ENCODE measurements at places on chromosomes 11 and 22. TPM values are rescaled to one million over a fixed set of nuclear protein-coding genes. Genes with fewer than 3 reads are reported as not detected.

- H3K4me3 ChIP-seq: no peak overlapping the region
- H3K4me1 ChIP-seq: no peaks in the 10 kb centered on the region
- no peak overlapping the region for H3K27ac ChIP-seq
- no peak for DNase-seq
Observed at GRCh38 chr22:39765046-39765445, 128.5 kb downstream of the ENTHD1 start.

The GGTLC2 gene
- not detected for total RNA-seq

The SAA1 gene
- 68.8 TPM for total RNA-seq

GRCh38 chr11:68036717-68037239 lies 2.0 kb upstream of the TCIRG1 start:
- H3K27me3 ChIP-seq: no peaks in the 10 kb centered on the region
- peak overlapping the region; percentile 90 for H3K27ac ChIP-seq
- peaks cover 27% of the 10 kb centered on the region for H3K36me3 ChIP-seq
- H3K4me1 ChIP-seq: peaks cover 53% of the 10 kb centered on the region

The FUT4 gene
- 5.6 TPM for total RNA-seq

GRCh38 chr11:10838083-10838482 lies 19.8 kb downstream of the ZBED5 start:
- H3K36me3 ChIP-seq: no peaks in the 10 kb centered on the region
- no peaks in the 10 kb centered on the region for H3K27me3 ChIP-seq
- H3K4me3 ChIP-seq: no peak overlapping the region
- H3K27ac ChIP-seq: no peak overlapping the region

GRCh38 chr11:28043930-28044709 lies 63.8 kb downstream of the KIF18A start:
- DNase-seq: no peak
- H3K27ac ChIP-seq: no peak overlapping the region
- H3K4me3 ChIP-seq: no peak overlapping the region
- no peaks in the 10 kb centered on the region for H3K36me3 ChIP-seq

DNA sequence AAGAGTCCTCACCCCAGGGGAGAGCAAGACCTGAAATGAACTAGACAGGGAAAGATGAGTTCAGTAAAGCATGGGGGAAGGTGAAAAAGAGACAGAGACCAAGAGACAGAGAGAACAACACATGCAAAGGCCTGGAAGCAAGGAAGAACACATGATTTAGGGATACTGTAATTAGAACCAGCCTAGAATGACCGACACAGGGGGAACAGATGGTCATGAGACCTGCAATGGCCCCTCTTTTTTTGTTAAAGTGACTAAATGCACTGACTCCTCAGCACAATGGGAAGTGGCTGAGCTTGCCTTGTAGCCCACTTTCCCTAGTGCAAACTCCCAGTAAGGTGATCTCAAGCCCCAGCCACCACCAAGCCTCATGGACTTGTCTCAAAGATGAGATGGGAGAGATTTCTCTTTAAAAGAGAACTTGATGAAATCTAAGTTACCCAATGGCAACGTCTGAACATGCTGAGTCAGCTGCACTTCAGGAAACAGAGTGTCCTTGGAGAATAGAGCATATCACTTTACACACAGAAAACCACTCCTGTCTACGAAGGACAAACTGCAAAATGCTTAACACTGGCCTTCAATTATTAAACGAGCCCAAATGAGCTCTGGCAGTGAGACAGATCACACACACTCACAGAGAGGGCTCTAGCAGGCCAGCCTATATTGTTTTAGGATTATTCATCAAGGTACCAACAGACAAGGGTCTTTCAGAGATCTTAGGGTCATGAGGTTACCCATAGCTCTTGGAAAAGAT lies 91.0 kb downstream of the SERGEF start:
- no peaks in the 10 kb centered on the region for H3K4me1 ChIP-seq
- no peaks in the 10 kb centered on the region for H3K36me3 ChIP-seq
- no peaks in the 10 kb centered on the region for H3K27me3 ChIP-seq
- H3K4me3 ChIP-seq: no peak overlapping the region
- H3K27ac ChIP-seq: no peak overlapping the region

GRCh38 chr11:76162336-76163288 lies 43.7 kb downstream of the WNT11 start:
- no peak overlapping the region for H3K27ac ChIP-seq
- H3K27me3 ChIP-seq: no peaks in the 10 kb centered on the region
- no peak for DNase-seq
- H3K4me3 ChIP-seq: no peak overlapping the region
- H3K4me1 ChIP-seq: no peaks in the 10 kb centered on the region

DNA sequence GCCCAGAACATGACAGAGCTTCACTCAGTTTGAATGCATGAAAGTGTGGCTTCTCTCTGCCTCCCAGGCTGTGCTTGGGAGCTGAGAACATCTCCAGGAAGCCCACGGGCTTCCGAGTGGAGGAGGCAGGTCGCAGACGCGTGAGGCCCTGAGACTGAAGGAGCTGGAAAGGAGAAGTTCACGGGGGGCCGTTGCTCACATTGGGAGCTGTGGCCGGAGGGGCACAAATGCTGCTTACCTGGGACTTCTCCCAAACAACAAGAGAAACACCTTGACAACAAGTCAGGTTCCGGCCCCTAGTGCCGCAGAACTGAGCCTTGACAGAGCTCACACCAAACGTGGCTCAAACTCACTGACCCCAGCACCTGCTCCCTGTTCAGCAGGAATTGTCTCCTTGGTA lies 207.0 kb downstream of the BRD1 start:
- no peaks in the 10 kb centered on the region for H3K4me1 ChIP-seq
- H3K36me3 ChIP-seq: no peaks in the 10 kb centered on the region
- no peaks in the 10 kb centered on the region for H3K27me3 ChIP-seq

DNA sequence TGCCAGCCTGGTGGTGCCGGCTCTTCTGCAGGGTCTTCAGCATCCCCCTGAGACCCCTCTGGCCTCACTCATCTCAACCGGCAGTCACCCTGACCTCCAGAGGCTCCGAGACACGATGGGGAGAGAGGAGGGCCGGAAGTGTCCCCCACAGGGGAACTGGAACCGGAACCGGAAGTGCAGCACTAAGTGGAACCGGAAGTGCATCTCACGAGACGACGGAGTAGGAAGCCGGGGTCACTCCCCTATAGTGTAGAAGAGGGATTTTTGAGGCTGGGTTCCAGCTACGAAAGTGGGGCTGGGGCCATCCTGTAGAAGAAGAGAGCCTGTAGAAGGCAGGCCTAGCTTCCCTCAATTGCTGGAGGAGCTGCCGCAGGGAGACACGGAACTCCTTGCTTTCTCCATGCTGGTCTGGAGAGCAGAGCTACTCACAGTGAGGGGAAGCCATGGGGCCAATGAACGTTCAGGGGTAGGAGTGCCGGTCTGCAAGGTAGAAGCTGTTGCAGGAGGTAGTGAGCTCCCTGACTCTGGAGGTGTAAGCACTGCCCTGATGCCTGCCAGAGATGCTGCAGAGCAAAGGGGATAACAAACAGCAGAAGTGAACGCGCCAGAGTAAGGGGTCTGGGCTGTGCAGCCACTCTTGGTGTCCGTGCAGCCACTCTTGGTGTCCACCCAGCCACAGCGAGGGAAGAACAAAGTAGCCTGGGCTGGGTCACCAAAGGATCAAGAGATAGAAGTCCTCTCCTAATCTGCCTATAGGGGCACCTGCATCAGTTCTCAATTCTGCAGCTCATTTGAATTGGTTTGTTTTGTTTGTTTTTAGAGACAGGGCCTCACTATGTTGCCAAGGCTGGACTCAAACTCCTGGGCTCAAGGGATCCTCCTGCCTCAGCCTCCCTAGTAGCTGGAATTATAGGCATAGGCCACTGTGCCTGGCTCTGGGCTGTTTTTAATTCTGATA lies 21.9 kb downstream of the SCUBE1 start:
- H3K36me3 ChIP-seq: no peaks in the 10 kb centered on the region
- peak overlapping the region; percentile 53 for H3K27ac ChIP-seq
- DNase-seq: no peak
- no peak overlapping the region for H3K4me3 ChIP-seq
- peaks cover 10% of the 10 kb centered on the region for H3K4me1 ChIP-seq
- H3K27me3 ChIP-seq: no peaks in the 10 kb centered on the region

- no peak overlapping the region for H3K27ac ChIP-seq
- no peaks in the 10 kb centered on the region for H3K36me3 ChIP-seq
- no peak overlapping the region for H3K4me3 ChIP-seq
- H3K4me1 ChIP-seq: peaks cover 10% of the 10 kb centered on the region
Observed at GRCh38 chr11:86459682-86460460, 85.2 kb downstream of the CCDC81 start.

The TECTA gene
- 3.9 TPM for total RNA-seq

DNA sequence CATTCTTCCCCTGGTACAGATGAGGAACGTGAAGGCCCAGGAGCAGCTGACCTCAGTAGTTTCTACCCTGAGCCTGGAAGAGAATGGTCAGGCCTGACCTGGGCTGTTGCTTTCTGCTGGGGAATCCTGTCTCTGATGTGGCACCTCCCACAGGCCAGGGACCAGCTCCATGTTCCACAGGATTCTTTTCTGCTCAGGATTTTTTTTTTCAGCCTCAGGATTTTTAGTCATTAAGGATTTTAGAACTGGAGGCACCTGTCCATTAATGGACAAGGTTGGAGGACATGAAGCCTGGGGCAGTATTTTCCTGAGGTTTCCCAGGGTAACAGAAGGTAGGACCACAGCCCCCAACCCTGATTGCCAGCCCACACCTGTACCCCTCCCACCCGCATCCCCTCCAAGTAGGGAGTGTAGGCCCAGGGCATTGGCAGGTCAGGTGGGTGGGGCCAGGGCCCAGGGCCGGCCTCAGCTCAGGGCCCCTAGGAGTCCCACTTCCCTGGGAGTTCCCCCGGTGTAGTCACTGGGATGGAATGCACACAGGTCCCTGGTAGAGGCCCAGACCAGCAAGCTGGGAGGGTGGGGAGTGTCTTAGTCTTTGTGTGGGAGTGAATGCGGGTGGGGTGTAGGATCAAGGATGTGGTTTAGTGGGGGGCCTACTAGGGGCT lies 16.1 kb downstream of the BIK start:
- no peaks in the 10 kb centered on the region for H3K27me3 ChIP-seq
- no peaks in the 10 kb centered on the region for H3K4me1 ChIP-seq
- no peak overlapping the region for H3K4me3 ChIP-seq
- DNase-seq: no peak
- H3K36me3 ChIP-seq: no peaks in the 10 kb centered on the region

All from sigmoid colon (tissue), 7 donors.